ENCODE measurements at places on chromosomes 16 and 17.
A peak's percentile ranks its signal among the peaks of the same experiment; 100 is the strongest.

- DNase-seq = no peak
These were observed 121.2 kb downstream of the HAPSTR1 start for GRCh38 chr16:9212621-9213020.

DNA sequence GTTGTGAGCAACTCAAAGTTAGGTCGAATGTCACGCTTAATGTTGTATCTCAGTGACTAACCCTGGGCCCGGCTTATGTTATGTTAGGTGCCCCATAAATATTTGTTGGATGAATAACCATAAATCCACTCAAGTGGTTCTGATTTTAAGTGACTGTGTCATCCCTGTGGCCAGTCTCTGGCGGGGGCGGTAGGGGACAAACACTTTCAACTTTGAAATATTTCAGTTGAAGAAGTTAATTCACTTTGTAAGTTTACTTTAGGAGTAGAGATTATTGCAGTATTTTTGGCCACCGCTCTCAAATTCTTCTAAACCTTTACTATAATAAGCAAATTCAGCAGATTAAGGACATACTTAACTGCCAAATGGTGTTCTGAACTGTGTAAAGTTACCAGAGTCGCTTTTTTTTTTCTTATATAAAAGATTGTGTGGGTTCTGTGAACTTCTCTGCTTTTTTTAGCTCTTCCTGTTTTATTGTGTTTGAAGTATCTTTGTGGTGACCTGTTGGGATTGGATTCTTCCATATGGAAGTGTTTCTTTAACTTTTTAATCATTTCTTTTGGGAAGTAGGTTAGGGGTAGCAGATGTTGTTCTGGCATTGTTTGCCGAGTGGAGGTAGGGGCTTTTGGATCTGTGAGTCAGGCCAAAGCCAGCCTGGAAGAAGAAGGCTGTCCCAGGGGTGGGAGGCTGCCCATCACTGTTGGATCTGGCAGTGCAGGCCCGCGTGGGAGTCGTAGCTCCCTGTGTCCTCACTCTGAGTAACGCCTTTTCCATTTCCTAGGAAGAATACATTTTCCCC, 61.4 kb upstream of the TBX2 start:
- DNase-seq = peak; percentile 87

DNA sequence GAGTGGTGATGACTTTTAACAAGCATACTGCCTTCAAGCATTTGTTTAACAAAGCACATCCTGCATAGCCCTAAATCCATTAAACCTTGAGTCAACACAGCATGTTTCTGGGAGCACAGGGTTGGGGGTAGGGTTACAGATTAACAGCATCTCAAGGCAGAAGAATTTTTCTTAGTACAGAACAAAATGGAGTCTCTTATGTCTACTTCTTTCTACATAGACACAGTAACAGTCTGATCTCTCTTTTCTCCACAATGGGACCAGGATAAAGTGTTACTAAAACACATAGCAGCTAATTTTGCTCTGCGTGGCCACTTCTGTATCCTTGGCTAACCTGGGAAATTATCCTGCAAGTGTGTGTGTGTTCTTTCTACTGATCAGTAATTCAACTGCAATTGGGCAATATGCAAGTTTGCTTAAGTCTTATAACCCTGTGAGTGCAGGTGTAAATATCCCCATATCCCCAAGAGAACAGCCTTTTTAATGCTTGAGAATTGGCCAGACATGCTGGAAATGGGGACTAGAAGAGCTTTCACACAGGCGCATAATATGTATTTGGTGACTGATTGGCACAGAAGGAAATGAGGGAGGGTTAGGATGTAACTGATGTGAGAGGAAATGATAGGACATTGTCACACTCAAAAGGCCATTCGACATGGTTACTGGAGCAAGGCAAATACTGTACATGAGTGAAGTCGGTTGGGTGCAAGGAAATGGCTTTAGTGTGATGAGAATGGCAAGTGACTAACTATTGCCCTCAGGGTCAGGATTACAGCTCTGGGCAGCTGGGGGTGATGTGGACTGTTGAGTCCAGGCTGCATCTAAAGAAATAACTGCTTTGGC, 10.8 kb upstream of the ANKS4B start:
- no peak for DNase-seq

DNA sequence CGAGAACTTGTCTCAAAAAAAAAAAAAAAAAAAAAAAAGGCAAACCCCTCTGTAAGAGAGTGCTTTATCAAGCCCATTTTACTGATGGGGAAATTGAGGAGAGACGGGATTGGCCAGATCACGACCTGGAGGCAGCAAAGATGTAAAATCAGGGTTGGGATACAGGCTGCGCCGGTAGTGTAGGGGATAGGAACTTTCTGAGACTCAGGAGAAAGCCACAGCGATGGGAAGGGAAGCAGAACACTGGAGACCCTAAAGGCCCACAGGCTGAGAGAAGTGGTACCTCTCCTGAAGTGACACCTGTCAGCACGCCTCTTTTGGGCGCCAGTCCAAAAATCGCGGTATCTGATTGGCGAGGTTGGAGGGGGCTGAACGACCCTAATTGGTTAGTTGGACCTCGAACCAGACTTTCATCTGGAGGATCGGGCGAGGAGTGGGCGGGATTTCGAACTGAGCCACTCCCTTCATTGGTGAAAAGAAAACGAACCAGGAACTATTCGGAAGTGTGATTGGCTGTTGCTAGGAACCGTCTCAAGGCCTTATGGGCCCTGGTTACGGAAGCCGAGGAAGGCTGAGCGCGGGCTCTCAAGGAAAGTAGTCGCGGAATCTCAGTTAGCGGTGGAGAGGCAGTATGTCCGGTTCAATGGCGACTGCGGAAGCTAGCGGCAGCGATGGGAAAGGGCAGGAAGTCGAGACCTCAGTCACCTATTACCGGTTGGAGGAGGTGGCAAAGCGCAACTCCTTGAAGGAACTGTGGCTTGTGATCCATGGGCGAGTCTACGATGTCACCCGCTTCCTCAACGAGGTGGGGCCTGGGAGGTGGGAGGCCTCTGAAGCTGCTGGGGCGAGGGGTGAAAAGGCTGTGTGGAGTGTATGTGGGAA, at the start of gene CYB5B:
CYB5B (plus strand) TSS at position 567 of the 882 bp plus-strand sequence; CDS start at position 632, 65 bp downstream.
- peak; percentile 98 for DNase-seq

DNA sequence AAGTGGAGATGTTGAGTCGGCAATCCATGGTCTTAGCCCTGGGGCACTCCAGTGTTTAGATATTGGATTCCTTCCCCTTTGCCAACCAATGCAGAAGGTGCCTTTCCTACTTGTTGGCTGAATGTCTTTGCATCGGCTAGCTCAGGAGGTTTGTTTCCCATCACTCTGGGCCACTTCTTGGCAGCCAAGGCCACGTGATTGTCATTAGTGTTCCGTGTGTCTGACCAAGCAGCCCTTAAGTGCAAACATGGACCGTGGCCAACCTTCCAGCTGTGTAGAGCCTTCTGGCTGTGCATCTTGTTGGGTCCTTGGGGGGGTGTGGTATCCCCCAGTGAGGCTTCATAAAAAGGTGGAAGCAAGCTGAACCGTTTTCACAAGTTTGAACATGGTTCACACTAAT, 66.0 kb downstream of the GNAO1 start:
- DNase-seq = no peak

- DNase-seq = no peak
These were observed 31.0 kb downstream of the DHRS7B start for GRCh38 chr17:21157586-21158370.

DNA sequence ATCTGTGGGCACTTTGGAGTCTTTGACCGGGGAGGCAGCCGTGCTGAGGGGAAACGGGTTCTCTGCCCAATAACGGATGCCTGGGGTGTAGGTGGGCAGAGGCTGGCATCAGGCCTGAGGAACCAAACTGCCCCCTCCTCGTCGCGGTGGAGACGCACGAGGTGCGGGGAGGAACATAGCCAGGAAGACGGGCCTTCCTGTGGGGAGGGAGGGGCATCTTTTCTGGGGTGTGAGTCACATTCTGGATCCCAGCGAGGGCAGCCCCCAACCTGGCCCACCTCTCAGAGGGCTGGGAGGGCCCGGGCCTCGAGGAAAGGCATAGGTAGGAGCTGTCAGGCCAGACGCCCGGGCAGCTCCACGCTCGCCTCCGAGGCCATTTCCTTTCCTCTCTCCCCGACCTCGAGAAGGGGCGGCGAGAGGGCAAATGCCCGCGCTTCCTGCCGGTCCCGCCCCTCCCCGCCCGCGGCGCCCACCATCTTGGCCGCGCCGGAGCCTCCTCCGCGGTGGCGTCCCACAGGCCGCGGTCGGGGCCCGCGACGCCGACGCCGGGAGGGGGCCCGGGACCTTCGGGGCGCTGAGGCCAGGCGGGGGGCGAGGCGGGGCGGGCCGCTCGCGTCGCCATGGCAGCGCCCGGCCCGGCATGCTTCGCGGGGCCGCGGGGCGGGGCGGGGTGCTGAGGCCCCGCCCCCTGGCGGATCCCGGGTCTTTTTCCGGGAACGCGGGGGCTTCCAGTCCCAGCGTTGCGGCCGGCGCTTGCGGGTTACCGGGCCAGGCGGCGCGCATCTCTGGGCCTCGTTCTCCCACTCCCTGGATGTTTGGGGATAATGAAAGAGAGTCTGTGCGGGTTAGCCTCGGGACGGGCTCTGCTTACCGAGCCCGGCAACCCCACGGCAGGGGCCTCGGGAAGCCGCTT, 13.2 kb downstream of the RAI1 start:
- peak; percentile 64 for DNase-seq

DNA sequence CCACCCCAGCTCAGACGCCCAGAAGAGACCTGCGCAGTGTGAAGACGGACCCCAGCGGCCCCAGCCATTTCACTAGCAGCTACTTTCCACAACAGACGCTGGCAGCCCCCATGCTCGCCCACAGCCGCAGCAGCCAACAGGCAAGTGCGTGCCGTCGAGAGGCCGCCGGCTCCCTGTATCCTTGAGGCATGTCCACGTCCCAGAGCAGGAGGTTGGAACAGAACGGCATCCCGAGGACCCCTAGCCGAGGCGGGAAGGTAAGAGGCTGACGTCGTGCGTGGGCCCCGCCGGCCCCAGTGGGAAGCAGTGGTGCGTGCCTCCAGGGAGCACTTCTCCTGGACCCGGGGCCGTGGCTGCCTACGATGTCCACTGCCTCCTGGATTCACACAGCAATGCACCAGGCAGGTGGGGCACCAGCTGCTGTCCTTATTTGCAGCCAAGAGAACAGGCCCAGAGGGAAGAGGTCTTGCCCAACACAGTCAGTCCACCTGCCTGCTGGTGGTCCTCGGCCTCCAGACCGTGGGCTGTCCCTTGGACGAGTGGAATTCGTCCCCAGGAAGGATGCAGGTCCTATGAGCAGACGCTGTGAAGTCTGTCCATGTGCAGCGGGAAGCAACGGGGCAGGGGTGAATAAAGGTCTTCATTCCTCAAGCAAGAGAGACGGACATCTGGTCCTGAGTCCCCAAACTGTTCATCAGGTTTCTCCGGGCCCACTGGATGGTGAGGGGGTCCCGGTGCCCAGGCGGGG, 38.5 kb downstream of the SLC7A5 start:
- no peak for DNase-seq

GRCh38 chr16:75556431-75556950, 439 bp upstream of the TMEM231 start:
- DNase-seq = no peak

- DNase-seq = peak; percentile 91
These were observed 1.6 kb upstream of the PPP1R9B start for GRCh38 chr17:50151937-50152547.

- DNase-seq = no peak
These were observed 10.7 kb upstream of the DUSP14 start for GRCh38 chr17:37479025-37479424.

DNA sequence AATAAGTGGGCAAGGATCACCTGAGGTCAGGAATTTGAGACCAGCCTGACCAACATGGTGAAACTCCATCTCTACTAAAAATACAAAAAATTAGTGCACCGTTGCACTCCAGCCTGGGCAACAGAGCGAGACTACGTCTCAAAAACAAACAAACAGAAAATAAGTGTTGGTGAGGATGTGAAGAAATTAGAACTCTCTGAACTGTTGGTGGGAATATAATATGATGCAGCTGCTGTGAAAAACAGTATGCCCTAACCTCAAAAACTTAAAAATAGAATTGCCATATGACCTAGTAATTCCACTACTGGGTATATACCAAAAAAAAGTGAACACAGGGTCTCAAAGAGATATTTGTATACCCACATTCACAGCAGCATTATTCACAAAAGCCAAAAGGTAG, 26.1 kb downstream of the GLG1 start:
- no peak for DNase-seq

DNA sequence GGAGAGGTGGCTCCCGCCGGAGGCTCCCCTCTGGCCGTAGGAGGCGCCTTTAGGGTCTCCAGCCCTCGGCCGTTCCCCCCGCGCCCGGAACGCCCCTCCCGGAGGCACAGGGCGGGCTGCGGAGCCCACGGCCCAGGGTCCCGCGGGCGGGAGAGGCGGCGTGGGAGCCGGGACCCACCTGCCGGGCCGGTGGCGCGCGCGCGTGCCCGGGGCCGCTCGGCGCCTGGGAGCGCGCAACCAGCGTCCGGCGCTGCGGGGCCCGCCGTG, at the start of gene MIF4GD:
MIF4GD (minus strand) TSS at position 266 of the 267 bp plus-strand sequence. CDS start 1,036 bp downstream, outside the sequence.
- DNase-seq = no peak

DNA sequence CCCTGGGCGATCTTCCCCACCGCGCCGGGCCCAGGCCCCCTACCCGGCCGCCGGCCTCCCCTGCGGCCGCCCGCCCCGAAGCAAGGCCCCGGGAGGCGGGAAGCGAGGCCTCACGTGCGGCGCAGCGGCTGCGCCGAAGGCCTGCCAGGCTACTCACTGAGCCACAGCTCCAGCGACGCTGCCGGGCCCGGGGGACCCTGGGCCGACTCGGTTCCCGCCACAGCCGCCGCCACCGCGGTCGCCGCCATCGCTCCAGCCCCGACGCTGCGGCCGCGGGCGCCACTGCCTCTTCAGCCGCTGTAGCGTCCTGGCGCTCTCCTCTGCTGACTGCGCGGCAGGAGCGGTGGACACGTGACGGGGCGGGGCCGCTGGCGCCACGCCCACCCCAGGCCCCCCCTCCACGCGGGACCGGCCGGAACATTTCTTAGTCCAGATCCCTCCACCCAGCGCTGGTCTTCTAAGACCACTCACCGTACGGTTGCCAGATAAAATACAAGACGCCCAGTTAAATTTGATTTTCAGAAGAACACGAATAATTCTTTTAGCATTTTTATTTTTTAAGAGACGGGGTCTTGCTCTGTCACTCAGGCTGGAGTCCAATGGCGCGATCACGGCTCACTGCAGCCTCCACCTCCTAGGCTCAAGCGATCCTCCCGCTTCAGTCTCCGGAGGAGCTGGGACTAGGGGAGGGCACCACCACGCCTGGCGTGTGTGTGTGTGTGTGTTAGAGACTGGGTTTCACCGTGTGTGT, at the start of gene GGA2:
GGA2 (minus strand) TSS at position 331 of the 751 bp plus-strand sequence; CDS start at position 248, 83 bp downstream.
- DNase-seq = peak; percentile 84

DNA sequence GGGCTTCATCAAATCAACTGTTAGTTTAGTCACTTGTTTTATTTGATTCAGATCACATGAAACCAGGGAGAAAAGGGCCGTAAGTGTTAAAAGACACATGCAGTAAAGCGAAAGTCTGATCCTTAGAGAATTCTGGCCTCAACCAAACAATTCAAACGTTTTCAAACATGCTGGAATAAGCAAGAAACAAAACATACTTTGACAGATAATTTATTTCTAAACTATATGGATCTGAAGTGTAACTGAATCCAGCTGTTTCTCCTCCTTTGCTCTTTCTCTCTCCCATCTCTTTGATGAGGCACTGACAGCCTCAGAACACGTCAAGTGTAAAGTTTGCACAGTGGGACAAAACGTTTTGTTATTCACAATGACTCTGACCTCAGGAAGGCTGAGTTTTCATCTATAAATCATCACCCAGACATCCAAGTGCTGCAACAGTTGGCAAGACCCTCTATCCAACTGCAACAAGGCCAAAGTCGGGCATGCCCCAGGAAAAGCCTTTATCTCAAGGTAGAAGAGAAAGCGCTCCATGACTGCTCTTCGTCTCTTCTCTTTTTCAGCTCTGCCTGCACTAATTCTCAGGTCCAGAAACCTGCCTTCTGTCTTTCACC, 267.1 kb upstream of the MYOCD start:
- DNase-seq = peak; percentile 92
